Nucleus accumbens (tissue), 56 donors: ENCODE measurements at places on chromosomes 2 and 18.

- no peak for DNase-seq
These were observed 37.5 kb upstream of the ZNF385B start for GRCh38 chr2:179898873-179899272.

DNA sequence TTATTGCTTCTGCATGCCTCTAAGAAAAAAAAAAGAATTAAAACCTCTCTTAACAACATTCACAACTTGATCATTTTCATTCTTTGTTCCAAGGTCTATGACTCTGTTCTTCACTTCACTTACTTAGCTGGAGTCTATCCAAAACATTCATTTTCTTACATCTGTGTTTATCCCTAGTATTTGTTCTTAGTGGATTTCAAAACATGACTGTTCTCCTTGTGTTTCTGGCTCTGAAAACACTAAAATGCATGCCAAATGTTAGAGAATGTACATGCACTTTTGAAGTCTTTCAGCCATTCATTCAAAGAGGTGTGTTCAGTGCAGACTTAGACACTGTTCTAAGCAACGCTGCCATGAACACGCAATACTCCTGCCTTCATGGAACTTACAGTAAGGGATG, 138.8 kb downstream of the CNTNAP5 start:
- DNase-seq = no peak

DNA sequence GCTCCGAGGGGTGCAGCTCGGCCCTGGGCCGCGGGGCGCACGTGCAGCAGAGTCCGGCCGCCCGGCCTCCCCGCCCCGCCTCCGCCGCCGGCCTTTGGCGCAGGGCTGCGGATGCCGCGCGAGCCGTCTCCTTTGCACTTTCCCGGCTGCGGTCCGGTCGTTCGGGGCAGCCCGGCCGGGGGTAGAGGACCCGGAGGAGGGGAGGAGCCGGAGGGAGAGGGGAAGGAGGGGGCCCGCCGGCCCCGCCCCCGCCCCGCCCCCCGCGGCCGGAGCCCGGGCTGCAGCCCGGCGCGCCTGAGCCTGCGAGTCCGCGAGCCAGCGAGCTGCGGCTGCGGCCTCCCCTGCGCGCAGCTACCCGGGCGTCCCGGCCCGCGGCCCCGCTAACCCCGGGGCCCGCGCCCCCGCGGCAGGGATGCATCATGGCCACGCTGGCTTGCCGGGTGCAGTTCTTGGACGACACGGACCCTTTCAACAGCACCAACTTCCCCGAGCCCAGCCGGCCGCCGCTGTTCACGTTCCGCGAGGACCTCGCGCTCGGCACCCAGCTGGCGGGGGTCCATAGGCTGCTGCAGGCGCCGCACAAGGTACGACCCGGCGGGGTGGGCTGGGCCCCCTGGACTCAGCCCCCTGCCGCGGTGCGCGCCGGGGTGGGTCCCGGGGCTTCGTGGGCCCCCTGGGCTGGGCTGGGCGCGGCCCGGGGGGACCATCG, at the start of gene FHOD3:
Gene FHOD3, plus strand, starts transcription at position 297 of the 709 bp plus-strand sequence. Its CDS starts 123 bp downstream, at position 420.
- DNase-seq = peak; percentile 54

DNA sequence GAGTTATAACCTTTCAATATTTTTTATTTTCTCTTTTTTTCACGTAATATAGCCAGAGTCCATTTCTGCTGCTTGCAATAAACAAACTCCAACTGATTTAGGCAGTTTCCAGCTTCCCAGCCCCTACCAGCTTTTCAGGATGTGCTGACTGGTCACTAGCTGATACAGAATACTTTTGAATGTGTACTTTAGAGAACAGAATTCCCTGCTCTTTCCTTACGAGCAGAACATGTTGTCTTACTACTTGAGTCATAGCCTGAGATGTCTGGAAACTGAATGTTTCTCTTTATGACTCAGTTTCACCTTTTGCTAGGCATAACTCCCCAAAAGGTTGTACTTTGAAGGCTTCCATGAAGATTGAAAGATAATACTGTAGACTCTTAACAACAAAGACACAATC, 44.5 kb upstream of the KCNE4 start:
- DNase-seq = no peak

- DNase-seq = no peak
These were observed 45.5 kb upstream of the CAB39 start for GRCh38 chr2:230666885-230667712.

DNA sequence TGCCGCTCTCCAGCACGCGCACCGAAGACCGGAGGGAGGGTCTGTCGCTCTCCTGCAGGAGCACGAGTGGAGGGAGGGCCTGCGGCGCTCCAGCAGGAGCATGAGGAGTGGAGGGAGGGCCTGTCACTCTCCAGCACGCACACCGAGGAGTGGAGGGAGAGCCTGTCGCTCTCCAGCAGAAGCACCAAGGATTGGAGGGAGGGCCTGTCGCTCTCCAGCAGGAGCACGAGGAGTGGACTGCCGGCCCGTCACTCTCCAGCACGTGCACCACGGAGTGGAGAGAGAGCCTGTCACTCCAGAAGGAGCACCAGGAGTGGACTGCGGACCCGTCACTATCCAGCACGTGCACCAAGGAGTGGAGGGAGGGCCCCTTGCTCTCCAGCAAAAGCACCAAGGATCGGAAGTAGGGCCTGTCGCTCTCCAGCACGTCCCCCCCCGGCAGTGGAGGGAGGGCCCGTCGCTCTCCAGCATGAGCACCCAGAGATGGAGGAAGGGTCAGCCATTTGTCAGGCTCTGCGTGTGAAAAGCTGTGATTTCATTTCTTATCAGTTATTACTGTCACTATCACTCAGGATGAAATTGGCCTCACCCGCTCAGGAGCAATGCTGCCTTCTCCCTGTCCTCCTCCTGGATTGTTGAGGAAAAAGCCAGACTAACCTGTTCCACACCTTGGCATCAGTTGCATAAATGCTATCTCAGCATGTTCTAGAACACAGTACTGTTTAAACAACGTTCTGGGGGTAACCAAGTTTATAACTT, 35.9 kb downstream of the ADI1 start:
- no peak for DNase-seq

DNA sequence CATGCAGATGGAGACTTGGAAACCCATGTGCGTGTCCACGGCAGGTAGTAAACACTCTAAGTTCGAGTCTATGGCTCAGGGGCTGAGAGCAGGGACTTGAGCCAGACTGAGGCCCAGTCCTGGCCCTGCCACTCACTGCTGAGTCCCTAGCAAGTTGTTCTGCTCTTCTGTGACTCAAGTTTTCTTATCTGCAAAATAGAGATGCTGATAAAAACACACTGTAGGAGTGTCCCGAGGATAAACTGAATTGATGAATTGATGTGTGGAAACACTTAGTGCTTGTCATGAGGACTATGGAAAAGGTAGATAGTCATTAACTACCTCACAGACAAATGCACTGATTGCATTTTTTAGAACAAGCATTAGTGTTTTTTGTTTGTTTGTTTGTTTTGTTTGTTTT, 73.2 kb downstream of the BOLA3 start:
- DNase-seq = no peak

GRCh38 chr2:178298785-178299212, 104.5 kb downstream of the OSBPL6 start:
- DNase-seq = no peak

DNA sequence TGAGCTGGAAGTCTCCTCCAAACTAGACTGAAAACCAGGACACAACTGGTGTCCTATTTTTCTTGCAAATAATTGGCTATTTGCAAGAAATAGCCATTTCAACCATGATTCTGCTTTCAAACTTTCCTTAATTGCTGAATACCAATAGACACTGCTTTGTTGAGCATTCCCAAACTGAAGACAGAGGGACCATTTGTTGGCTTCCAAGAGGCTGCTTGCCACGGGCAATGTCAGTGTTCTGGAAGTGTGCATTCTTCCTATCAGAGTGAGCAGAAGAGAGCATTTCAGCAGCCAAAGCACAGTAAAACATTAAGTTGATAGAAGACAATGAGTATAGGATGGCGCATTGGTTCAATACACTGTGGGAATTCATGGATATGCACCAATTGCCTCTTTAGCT, 360.5 kb upstream of the RGPD4 start:
- DNase-seq = no peak

- DNase-seq = no peak
These were observed 54.6 kb upstream of the COBLL1 start for GRCh38 chr2:164896226-164896625.

- no peak for DNase-seq
These were observed 282.0 kb downstream of the CALCRL start for GRCh38 chr2:187165936-187166610.

GRCh38 chr18:58315041-58315440, 271.0 kb downstream of the NEDD4L start:
- no peak for DNase-seq

DNA sequence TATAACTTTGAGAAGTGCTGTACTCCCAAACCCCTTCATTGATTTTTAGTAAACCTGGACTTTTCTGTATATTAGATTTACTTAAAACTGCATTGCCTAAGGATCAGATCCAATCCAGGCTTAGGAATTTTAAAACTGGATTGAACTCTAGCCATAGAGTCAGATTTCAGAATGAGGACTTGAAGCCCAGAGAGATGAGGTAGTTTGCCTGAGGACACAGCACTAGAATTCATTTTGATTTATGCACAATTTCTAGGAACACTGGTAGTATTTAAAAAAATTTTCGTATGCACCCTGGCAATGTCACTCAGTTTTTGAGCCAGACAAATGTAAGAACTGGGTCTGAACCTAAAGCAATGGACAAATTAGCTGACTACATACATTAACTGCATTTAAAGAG, 144.9 kb downstream of the KCTD1 start:
- no peak for DNase-seq

DNA sequence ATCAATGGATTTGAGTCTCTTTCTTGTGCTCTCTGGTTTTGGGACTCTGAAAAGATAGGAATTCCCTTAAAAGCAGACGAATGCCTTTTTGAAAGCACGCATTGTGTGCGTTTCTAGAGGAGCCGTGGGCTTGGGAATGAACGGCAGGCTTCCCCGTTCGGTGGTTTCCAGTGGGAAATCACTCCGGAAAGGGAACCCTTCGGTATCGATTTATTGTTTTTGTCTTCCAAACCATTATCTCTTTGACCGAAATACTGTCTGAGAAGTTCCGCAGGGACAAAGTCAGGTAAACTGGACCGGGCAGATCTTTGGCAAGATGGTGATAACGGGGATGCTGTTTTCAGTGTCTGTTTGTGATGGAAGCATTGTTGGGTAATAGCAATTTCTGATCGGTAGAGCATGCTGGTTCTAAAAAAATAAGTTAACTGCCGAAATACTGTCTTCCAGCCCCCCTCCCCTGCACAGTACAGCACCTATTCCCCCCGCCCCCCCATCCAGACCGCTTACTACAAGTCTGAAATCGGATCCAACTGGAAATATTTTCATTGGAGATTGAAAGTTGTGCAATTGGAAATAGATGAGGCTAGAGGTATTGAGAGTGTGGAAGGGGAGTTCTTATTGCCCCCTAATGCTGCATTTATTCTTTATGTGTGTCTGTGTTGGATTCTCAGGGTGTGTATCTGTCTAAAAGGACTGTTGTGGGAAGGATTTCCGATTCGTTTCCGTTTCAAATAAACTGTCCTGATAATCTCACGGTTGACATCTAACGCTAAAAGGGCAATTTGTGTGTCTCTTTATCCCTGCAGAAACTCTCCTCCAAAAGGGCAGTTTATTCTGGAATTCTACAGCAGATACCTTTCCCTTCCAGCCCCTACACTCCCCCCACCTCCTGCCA, 635 bp downstream of the SETBP1 start:
- DNase-seq = peak; percentile 39

DNA sequence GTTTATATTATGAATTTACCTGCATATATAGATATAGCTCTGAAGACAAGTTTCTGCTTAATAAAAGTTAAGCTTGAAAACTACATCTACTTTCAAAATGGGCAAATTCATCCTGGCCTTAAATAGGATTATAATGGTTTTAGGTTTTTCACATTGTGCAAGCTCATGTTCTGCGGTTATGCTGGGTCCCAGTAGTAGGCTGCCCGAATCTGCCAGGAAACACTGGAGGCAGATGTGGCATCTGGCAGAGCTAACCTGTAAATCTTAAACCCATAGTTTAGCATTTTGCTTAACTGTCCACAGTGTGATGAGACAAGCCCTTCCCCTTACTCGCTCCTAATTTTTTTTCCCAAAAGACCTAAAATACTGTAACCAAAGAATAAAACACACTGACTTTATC, 234.2 kb downstream of the TCF4 start:
- no peak for DNase-seq

GRCh38 chr2:128301501-128301966, 17.1 kb downstream of the HS6ST1 start:
- no peak for DNase-seq

DNA sequence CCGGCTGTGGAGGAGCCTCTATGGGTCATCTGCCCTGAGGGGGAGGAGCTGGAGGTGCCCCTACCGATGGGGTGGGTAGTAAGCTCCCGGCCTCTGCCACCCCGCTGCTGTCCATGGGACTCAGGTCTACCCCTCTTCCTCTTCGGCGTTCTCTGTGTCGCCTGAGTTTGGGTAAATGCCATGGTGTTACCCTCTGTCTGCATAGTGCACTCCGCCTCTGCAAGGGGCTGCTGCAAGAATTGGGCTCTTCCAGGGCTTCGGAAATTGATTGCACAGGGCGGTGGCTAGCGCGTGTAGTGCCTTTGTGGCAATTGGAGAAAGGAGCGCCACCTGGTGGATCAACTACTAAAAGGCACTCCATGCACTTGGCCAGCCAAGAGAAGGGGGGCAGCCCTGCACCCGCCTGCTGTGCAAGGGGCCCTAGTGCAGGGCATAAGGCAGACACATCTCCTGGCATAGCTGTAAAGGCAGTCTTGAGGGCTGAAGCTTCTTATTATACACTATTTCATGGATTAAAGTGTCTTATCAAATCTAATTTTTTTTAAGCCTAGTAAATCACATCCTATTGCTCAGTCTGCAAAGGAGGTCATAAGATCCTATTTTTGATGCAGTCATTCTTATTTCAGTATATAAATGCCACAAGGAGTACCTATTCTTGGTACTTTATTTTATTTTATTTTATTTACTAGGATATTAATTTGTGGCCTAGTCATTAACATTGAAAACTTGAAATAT, 308.9 kb downstream of the PDE11A start:
- peak; percentile 32 for DNase-seq

DNA sequence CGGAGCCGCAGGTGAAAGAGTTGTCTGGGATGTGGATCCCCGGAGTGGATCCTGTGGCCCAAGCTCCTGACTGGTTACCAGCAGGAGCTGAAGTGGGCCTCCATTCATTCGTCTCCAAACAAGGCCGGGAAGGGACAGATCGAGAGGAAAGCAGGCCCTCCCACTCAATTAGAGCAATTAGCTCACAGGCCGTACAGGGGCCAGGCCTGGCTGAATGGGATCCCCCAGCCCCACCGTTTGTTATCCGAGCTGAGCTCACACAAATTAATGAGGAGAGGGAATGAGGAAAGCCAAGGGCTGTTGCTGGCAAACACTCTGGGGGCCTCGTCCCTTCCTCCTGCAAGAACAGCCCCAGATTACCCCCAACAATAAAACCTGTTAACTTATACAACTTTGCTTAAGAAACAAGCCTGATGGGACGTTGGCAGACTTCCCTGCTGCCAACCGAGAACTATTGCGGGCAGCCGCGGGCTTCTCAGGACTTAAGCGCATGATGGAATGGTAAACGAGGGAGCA, 338.0 kb downstream of the BCL11A start:
- no peak for DNase-seq

GRCh38 chr2:215971671-215972070, 41.7 kb downstream of the MREG start:
- DNase-seq = no peak

- DNase-seq = no peak
These were observed 195.6 kb downstream of the TGIF1 start for GRCh38 chr18:3645384-3646156.

GRCh38 chr2:164847981-164848741, 6.5 kb upstream of the COBLL1 start:
- no peak for DNase-seq
